Activated CD8-positive, alpha-beta T cell treated with anti-CD3 and anti-CD28 coated beads, Interleukin-2, amount 10 ng/mL, durations not matched to agents 7 days and 5 days (primary cell): ENCODE measurements at places on chromosomes 5 and 9. TPM values are rescaled to one million over a fixed set of nuclear protein-coding genes. Genes with fewer than 3 reads are reported as not detected.
A peak's percentile ranks its signal among the peaks of the same experiment; 100 is the strongest.

MAN1B1 gene
- 49.2 TPM for total RNA-seq

LHX2 gene
- not detected for total RNA-seq

DNA sequence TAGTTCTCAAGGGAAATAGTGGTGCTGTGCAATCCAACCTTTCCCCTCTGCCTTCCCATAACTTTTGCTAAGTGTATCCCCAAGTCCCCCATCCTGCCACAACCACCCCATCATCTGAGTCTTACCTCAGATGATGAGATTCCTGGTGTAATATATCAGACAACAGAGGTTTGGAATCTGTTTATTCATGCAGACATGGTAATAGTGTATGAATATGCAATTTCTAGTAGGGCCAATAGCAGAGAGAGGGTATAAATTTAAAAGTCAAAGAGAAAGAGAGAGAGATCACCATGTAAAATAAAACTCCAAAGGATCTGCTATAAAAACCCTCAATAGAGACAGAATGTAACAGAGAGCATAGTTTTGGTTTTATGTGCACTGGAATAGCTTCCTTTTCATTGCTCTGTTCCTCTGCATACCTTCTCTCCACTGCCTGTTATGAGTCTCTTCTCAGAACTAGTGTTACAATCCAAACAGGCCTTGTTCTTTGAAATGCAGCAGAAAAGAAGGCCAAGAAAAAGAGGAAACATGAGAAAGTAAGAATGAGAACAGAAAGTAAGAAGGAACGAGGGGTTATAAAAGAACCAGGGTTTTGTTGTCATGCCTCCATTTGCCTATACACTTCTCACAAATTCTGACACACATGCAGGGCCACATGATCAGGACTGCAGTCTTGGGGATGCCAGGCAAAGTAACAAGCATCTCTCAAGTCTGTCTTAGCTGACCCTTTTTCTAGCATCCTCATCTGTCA lies 278.0 kb downstream of the CETN3 start:
- no peak overlapping the region for H3K4me3 ChIP-seq
- H3K27me3 ChIP-seq, result no peaks in the 10 kb centered on the region
- no peaks in the 10 kb centered on the region for H3K4me1 ChIP-seq

GRCh38 chr5:96176022-96176421 lies 214.4 kb upstream of the ELL2 start:
- DNase-seq, result no peak
- no peaks in the 10 kb centered on the region for H3K4me1 ChIP-seq
- H3K36me3 ChIP-seq, result no peaks in the 10 kb centered on the region
- no peak overlapping the region for H3K27ac ChIP-seq

GRCh38 chr5:169856571-169856970 lies 123.7 kb downstream of the INSYN2B start:
- peaks cover 12% of the 10 kb centered on the region for H3K4me1 ChIP-seq
- no peak overlapping the region for H3K27ac ChIP-seq
- H3K4me3 ChIP-seq, result no peak overlapping the region
- no peak for DNase-seq

GRCh38 chr9:76240578-76240977 lies 153.6 kb downstream of the RFK start:
- no peak for DNase-seq
- no peaks in the 10 kb centered on the region for H3K36me3 ChIP-seq
- H3K4me1 ChIP-seq, result no peaks in the 10 kb centered on the region

DNA sequence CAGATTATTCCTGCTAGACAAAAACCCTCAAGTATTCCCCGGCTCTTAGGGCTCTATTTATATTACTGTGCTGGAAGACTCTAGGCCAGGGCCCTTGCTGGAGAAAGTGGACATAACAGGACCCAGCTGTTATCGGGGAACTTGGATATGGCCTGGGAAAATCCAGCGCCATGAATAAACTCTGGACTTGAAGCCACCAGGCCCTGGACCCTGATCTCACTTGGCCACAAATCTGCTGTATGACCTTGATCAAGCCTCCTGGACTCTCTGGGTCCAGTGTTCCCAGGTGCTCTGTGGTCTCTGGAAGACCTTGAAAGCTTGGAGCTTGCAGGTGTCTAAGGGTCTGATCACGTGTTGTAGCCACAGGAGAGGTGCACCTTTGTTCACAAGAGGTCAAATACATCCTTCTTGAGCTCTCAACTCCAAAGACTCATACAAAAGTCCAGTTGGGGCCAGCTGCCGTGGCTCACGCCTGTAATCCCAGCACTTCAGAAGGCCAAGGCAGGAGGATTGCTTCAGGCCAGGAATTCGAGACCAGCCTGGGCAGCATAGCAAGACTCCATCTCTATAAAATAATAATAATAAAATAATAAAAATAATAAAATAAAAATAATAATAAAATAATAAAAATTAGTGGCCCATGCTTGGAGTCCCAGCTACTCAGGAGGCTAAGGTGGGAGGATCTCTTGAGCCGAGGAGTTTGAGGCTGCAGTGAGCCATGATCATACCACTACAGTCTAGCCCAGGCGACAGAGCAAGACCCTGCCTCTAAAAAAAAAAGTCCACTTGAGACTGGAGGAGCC lies 26.5 kb downstream of the COL27A1 start:
- H3K4me3 ChIP-seq, result no peak overlapping the region
- H3K4me1 ChIP-seq, result no peaks in the 10 kb centered on the region
- H3K36me3 ChIP-seq, result no peaks in the 10 kb centered on the region
- peaks cover 4% of the 10 kb centered on the region for H3K27me3 ChIP-seq
- no peak for DNase-seq

GRCh38 chr9:77423841-77424240 lies 224.3 kb downstream of the GNA14 start:
- H3K36me3 ChIP-seq, result peaks cover 2% of the 10 kb centered on the region
- DNase-seq, result no peak
- no peaks in the 10 kb centered on the region for H3K27me3 ChIP-seq
- H3K4me1 ChIP-seq, result no peaks in the 10 kb centered on the region
- H3K4me3 ChIP-seq, result no peak overlapping the region
- no peak overlapping the region for H3K27ac ChIP-seq

BNC2 gene
- not detected for total RNA-seq

GRCh38 chr9:98536542-98537173 lies 172.1 kb downstream of the GABBR2 start:
- H3K27ac ChIP-seq, result no peak overlapping the region
- H3K4me3 ChIP-seq, result no peak overlapping the region
- DNase-seq, result peak; percentile 45
- peaks cover 10% of the 10 kb centered on the region for H3K27me3 ChIP-seq
- no peaks in the 10 kb centered on the region for H3K4me1 ChIP-seq
- H3K36me3 ChIP-seq, result no peaks in the 10 kb centered on the region

- H3K27me3 ChIP-seq, result no peaks in the 10 kb centered on the region
- H3K4me1 ChIP-seq, result no peaks in the 10 kb centered on the region
- no peak overlapping the region for H3K4me3 ChIP-seq
- H3K36me3 ChIP-seq, result peaks cover 11% of the 10 kb centered on the region
- no peak for DNase-seq
- H3K27ac ChIP-seq, result no peak overlapping the region
Measured at GRCh38 chr9:27019589-27019988, 14.1 kb upstream of the LRRC19 start.
